ENCODE measurements at places on chromosomes 12 and 14.

GRCh38 chr12:112851024-112851777, 55.6 kb upstream of the OAS1 start:
- no peak for DNase-seq

DNA sequence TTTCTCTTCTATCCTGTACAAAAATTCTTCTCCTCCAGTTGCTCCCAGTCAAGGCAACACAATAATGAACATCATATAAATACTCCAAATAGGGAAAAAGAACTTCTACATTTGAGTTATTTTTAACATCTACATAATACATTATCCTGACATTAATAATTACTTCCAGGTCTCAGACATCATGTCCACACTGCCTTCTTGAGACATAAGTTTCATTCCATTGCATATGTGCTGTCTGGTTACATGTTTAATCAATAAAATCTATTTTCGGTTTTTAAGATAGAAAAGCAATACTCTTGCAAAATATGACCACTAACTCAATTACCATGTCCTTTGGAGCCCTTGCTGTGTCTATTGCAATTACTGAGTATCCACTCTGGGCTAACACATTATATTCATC, 881.9 kb downstream of the GALC start:
- no peak for DNase-seq

DNA sequence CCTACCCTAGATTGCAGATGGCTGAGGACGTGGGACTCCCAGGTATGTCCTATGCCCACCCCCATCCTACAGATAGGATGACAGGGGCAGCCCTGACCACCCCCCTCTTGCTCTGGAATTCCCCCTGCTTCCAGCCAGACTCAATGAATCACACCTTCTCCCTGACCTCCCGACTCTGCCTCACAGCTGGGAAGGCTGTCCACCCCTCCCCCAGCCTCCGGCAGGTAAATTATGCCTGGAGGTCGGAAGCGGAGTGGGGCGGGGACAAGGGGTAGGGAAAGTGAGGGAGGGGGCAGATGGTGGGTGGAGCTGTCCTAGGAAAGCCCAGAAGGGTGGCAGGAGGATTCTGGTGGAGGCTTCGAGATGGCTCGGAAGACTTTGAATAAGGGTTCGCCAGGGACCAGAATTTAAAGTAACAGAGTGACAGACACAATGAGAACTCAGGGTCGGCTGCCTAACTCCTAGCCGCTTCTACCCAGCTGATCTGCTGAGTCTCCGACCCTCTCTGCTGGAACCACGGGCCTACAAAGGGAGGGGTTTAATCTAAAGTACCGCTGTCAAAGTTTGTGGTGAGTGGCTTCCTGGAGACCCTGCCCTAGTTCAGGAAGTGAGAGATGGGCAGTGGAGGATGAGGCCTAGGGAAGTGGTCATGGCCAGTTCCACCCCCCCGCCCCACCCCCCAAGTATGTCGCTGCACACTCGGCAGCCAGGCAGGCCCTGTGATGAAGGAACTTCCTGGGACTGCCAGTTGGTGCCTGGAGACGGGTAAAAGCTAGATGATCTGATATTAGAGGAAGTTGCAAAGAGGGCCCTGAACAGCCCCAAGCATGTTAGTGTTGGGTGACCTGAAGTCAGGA, 4.2 kb downstream of the PLEKHG3 start:
- no peak for DNase-seq

DNA sequence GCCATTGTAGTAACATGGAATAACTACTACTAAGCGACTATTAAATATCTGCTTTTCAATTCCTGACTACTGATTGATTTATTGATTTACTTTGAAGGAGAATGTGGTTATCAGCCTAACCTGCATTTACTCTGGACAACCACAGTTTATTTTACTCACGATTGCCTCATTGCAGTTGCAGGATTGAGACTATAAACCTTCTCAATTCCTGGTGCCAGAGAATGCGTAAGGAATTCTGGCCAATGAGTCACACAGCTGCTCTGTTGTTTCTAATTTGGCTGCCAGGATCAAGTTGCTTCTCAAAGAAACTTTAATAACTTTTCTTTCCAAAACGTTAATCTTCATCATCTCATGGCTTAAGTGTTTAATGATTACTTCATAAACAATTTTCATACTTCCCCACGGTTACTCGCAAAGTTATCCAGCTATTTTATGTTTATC, 13.1 kb upstream of the TMTC1 start:
- no peak for DNase-seq

- DNase-seq: no peak
Measured at GRCh38 chr12:31057671-31058070, 16.0 kb upstream of the DDX11 start.

DNA sequence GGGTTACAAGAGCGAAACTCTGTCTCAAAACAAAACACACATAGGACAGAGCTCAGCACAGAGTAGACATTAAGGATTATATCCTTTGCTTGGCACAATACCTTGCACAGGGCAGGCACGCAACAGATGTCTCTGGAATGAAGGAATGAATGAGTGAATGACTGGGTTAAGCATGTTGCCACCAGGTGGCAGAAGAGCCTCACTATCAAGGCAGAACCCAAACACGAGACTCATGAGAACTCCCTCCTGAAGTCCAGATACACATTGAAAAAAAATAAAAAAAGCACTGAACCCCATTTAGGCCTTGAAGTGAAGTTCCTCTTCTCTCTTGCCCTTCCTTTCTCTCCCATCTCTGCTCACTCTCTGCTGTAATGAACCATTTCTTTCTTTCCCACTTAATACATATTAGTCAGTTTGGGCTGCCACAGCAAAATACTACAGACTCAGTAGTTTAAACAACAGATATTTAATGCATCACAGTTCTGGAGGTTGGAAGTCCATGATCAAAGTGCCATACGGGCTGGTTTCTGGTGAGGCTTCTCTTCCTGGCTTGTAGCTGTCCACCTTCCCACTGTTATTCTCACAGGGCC, 26.6 kb upstream of the LTA4H start:
- DNase-seq: peak; percentile 89

GRCh38 chr14:64516969-64517368, 12.4 kb downstream of the ZBTB1 start:
- DNase-seq: no peak

DNA sequence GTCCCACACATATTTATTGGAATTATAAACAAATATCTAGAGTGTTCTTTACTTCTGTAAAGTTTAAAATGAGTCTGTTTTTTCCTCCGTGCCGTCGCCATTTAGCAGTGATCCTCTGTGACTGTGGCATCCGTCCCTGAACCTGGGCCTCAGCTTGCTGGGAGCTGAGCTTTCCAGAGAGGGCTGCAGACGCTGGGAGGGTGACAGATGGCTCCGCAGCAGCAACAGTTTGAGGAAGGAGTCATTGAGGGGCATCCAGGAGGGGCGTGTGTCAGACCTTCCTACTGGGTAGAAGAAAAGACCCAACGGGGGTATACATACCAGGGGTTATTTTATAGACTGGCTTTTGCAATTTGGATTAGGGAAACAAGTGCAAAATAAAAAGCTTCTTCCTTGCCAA, 47.9 kb downstream of the NEUROD4 start:
- no peak for DNase-seq

DNA sequence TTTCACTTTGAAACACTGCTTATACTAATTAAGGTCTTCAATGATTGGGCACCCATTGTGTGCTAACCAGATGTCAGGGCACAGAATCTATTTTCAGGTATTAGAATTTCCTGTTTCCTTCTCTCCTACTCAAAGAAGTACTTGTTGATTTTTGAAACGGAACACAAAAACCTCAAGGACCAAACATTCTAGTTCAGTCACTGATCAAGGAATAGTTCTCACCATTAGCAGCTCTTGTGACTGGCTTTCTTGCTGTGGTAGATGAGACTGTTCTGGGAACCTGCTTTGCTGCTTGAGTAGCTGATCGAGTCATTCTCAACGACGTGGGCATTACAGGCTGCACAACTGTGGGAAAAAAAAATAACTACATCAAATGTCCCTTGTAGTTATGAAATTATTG, 11.0 kb downstream of the DLGAP5 start:
- DNase-seq: no peak

GRCh38 chr12:96811083-96811482, 96.0 kb upstream of the NEDD1 start:
- DNase-seq: no peak

- DNase-seq: no peak
Measured at GRCh38 chr12:89789862-89790261, 81.2 kb upstream of the ATP2B1 start.

DNA sequence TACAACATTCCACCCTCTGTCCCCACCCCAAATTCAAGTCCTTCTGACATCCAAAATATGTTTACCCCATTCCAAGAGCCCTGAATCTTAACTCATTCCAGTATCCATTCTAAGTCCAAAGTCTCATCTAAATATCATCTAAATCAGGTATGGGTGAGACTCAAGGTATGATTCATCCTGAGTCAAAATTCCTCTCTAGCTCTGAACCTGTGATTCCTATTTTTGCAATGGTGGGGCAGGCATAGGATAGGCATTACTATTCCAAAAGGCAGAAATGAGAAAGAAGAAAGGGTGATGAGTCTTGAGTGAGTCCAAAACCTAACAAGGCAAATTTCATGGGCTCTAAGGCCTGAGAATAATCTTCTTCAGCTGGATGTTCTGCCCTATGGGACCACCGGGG, 140.3 kb upstream of the FAR2 start:
- DNase-seq: no peak

DNA sequence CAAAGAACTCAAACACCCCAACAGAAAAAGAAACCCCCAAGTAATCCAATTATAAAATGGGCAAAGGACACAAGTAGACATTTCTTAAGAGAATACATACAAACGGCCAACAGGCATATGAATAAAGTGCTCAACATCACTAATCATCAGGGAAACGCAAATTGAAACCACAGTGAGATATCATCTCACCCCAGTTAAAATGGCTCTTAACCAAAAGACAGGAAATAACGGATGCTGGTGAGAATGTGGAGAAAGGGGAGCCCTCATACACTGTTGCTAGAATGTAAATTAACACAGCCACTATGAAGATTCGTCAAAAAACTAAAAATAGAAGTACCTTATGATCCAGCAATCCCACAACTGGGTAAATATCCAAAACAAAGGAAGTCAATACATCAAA, 52.4 kb downstream of the CLMN start:
- DNase-seq: no peak

Data from cerebellar cortex (tissue), 1 donor.